Small intestine (tissue), 16 donors: ENCODE measurements at places on chromosomes 7 and 10.
A peak's percentile ranks its signal among the peaks of the same experiment; 100 is the strongest.

- H3K27ac ChIP-seq = no peak overlapping the region
- no peaks in the 10 kb centered on the region for H3K4me1 ChIP-seq
These were observed 252.3 kb downstream of the HTR7 start for GRCh38 chr10:90605506-90605905.

- H3K4me3 ChIP-seq = no peak overlapping the region
- no peaks in the 10 kb centered on the region for H3K27me3 ChIP-seq
- no peaks in the 10 kb centered on the region for H3K36me3 ChIP-seq
- no peak overlapping the region for H3K27ac ChIP-seq
- no peak for DNase-seq
These were observed 119.3 kb upstream of the CALCR start for GRCh38 chr7:93693796-93694195.

DNA sequence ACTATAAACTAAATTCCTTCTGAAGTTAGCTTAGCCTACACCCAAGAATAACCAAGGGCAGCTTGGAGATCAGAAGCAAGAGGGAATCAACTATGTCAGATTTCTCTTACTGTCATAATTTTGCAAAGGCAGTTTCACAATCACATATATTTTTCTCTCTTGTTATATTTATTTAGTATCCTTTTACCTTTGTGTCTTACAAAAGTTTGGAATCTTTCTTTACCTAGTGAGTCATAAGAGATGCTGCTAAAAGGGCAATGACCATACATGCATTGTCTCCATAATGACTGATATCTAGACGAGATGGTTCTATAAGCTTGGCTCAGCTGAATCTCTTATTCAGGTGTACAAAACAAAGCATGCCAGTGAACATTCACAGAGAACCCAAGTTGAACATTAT, 61.1 kb downstream of the PPP1R17 start:
- no peak for DNase-seq
- H3K4me3 ChIP-seq = no peak overlapping the region
- no peaks in the 10 kb centered on the region for H3K36me3 ChIP-seq
- H3K4me1 ChIP-seq = no peaks in the 10 kb centered on the region

DNA sequence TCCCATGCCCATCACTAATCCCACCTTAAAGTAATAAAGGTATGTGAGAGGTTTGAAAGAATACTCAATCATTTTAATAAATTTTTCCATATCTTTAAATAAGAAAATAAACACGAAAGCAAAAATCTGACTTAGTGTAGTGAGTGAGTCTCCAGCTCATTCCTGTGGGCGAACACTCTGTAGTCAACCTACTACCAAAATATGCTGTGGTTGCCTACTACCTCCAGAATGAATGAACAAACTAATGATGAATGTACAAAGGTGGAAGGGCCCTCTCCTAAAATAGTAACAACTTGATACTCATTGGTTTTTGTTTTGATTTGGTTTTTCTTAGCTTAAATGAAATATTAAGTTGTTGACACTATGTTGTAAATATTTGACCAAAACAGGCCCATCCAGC, 195.5 kb upstream of the HPS1 start:
- no peak overlapping the region for H3K4me3 ChIP-seq
- no peak overlapping the region for H3K27ac ChIP-seq
- H3K4me1 ChIP-seq = no peaks in the 10 kb centered on the region
- no peak for DNase-seq
- no peaks in the 10 kb centered on the region for H3K27me3 ChIP-seq

- no peaks in the 10 kb centered on the region for H3K4me1 ChIP-seq
- H3K27ac ChIP-seq = no peak overlapping the region
- H3K4me3 ChIP-seq = no peak overlapping the region
- H3K27me3 ChIP-seq = no peaks in the 10 kb centered on the region
These were observed 223.2 kb downstream of the CCSER2 start for GRCh38 chr10:84551437-84552120.

DNA sequence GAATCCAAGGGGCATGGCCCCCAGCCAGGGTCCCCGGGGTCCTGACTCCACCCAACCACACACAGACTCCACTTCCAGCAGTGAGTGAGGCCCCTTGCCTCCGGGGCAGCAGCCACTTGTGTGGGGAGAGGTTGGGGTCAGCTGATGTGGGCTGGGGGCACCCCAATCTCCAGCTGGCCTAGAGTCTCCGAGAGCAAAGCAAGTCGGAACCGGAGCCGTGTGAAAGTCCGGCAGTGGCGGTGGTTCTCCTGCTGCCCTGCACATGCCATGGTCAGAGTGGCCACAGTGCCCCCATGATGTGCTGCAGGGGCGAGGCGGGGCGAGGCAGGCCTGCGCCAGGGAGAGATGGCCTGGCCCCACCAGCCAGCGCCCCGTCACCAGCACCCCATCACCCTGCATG, 74.6 kb downstream of the PDGFA start:
- H3K4me1 ChIP-seq = no peaks in the 10 kb centered on the region
- no peaks in the 10 kb centered on the region for H3K36me3 ChIP-seq
- H3K27me3 ChIP-seq = no peaks in the 10 kb centered on the region
- no peak overlapping the region for H3K4me3 ChIP-seq
- no peak for DNase-seq
- no peak overlapping the region for H3K27ac ChIP-seq

- peaks cover 13% of the 10 kb centered on the region for H3K27me3 ChIP-seq
- no peak overlapping the region for H3K4me3 ChIP-seq
- DNase-seq = no peak
- H3K36me3 ChIP-seq = no peaks in the 10 kb centered on the region
- H3K27ac ChIP-seq = no peak overlapping the region
These were observed 10.9 kb upstream of the INPP5A start for GRCh38 chr10:132526676-132527075.

DNA sequence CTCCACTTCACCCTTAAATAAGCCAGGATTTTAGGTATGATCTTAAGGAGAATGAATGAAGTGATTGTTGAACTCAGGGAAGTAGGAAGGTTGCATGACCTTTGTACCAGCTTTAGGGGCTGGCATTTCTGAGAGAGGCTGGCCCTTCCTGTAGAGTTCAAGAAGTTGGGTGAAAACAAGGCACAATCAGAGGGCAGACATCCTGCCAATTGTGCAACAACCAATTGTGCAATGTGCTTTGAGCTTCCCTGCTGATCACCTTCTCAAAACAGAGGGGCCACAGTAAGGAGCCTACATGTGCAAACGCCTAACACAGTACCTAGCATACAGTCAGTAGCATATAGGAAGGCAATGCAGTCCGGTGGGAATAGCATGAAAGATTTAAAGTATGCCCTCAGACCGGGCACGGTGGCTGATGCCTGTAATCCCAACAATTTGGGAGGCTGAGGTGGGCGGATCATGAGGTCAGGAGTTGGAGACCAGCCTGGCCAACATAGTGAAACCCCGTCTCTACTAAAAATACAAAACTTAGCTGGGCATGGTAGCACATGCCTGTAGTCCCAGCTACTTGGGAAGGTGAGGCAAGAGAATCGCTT, 5.4 kb downstream of the CPVL start:
- no peaks in the 10 kb centered on the region for H3K27me3 ChIP-seq
- H3K27ac ChIP-seq = peak overlapping the region; percentile 40
- peaks cover 42% of the 10 kb centered on the region for H3K4me1 ChIP-seq
- H3K36me3 ChIP-seq = no peaks in the 10 kb centered on the region

DNA sequence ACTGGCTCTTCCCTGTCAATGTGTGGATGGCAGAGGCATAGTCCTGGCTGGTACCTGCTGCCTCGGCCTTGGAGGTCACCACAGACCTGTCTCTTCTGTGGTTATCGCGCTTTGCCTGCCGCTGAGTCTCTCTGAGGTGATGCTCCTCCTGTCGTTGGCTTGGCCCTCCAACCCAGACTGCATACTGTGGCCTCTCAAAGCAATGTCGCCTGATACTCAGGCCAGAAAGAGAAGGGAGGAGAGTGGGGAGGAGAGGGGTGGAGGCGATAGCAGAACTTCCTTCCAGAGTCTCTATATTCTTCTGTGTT, 133.2 kb upstream of the KCNMA1 start:
- H3K27me3 ChIP-seq = no peaks in the 10 kb centered on the region
- H3K27ac ChIP-seq = no peak overlapping the region
- no peaks in the 10 kb centered on the region for H3K4me1 ChIP-seq
- no peak for DNase-seq
- no peaks in the 10 kb centered on the region for H3K36me3 ChIP-seq
- no peak overlapping the region for H3K4me3 ChIP-seq

DNA sequence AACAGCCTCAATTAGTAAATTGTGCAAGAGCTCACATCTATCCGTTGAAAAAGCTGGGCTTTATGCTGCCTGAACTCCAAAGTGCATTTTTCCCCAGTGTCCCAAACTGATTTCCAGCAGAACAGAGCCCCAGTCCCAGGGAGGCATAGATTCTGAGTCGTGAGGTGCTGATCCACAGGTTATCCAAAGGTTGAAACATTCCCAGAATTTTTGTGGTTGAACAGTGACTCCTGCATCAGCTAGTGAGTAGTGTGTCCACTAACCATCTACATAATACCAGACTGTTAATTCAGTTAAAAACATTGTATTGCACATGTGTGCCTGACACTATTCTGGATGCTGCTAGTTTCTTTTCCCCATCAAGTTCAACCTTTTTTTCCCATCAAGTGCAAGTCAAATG, 761.5 kb downstream of the GATA3 start:
- H3K36me3 ChIP-seq = no peaks in the 10 kb centered on the region
- no peaks in the 10 kb centered on the region for H3K4me1 ChIP-seq
- DNase-seq = no peak

DNA sequence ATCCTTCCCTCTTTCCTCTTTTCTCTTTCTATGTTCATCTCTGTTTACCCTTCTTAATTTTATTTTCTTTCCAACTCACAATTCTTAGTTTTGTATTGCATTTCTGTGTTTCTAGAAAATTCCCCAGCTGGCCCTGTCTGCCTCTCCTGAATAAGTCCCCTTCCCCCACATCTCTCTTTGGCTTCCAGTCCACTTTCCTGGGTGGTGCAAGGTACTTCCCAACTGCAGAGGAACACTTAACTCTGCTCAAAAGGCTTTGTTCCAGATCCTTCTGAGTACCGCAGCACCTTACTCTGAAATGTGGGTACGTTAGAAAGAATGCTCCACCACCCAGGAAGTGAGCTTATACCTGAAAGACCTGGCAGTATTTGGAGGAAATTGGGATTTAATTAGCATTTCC, 227.0 kb downstream of the TMEM178B start:
- no peak overlapping the region for H3K27ac ChIP-seq
- H3K36me3 ChIP-seq = no peaks in the 10 kb centered on the region
- no peaks in the 10 kb centered on the region for H3K4me1 ChIP-seq
- no peak overlapping the region for H3K4me3 ChIP-seq

GRCh38 chr7:44883961-44884620, 1.2 kb downstream of the PURB start:
- no peaks in the 10 kb centered on the region for H3K27me3 ChIP-seq
- H3K27ac ChIP-seq = peak overlapping the region; percentile 100
- H3K4me3 ChIP-seq = peak overlapping the region; percentile 67
- H3K36me3 ChIP-seq = no peaks in the 10 kb centered on the region

DNA sequence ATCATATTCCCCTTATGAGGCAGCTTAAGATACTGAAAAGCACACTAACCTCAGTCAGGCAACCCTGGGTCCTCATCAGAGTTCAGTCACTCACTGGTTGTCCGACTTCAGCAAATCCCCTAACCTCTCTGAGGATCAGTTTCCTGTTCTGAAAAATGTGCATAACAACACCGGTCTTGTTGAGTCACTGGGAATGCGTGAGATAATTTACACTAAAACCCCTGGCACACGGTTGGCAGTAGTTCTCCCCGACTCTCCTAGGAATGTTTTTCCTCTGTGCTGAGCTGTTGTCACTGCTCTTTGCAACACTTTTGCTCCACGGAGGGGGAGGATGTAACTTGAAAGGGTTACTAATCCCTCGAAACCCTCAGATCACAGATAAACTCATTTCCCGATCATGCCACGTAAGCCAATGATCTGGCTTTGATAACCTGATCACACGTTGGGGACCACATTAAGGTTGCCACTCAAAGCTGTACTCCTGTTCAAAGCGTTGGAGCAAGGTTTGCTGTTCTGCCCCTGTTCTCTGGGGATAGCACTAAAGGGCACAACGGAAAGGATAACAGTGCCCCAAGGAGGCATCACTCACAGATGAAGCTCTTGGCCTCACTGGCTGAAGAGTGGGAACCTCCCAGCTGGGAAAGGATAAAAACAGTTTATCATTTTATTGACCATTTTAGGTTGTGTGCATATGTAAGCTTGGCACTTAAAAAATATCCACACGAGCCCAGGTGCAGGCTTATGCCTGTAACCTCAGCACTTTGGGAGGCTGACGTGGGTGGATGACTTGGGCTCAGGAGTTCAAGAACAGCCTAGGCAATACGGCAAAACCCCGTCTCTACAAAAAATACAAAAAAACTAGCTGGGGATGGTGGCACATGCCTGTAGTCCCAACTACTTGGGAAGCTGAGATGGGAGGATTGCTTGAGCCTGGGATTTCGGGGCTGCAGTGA, 5.0 kb upstream of the RBM17 start:
- no peaks in the 10 kb centered on the region for H3K36me3 ChIP-seq
- H3K4me1 ChIP-seq = peaks cover 7% of the 10 kb centered on the region
- no peak overlapping the region for H3K4me3 ChIP-seq
- H3K27ac ChIP-seq = no peak overlapping the region

DNA sequence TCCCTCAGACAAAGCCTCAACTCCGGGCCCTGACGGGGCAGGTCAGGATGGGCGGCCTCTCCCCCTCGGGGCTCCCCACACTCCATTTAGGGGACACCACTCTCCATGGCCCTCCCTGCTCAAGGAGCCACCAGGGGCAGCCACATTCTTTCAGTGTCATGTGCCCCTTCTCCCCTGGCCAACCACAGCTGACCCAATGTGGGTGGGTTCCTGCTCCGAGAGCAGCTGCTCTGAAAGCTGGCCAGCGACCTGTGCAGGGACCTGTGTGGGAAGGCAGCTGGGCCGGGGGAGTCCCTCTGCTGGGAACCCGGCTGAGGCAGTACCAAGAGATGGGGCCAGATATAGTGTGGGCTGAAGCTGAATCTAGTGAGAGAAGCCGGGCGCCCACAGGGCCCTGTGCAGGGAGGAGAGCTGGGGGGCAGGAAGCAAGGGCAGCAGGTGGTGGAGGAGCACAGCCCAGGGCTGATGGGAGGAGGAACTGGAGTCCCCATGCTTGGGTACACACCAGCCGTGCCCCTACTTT, 40.6 kb upstream of the NPFFR1 start:
- no peak overlapping the region for H3K27ac ChIP-seq
- H3K27me3 ChIP-seq = no peaks in the 10 kb centered on the region
- H3K4me3 ChIP-seq = no peak overlapping the region
- H3K4me1 ChIP-seq = peaks cover 18% of the 10 kb centered on the region

DNA sequence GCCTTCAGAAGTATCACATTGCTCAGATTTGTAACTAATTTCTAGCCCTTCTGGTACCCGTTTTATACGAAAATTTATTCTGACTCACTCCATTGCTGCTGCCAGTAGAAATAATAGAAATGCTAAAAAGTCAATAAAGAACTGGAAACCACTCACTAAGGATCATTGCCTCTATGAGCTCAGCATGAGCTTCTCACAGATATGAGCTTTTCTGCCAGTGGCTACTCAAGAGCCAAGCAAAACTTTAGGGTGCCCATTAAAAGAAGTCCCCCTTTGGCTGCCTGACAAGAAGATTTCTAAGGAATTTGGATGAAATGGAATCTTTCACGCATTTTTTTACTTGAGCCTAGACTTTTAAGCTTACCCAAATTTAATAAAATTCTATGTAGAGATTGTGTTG, 52.5 kb downstream of the GPR37 start:
- no peak overlapping the region for H3K4me3 ChIP-seq
- H3K27ac ChIP-seq = no peak overlapping the region
- DNase-seq = no peak
